ENCODE measurements at places on chromosomes 3 and 15.
A peak's percentile ranks its signal among the peaks of the same experiment; 100 is the strongest.

- no peak for DNase-seq
Measured at GRCh38 chr3:169264711-169265110, 398.8 kb downstream of the MECOM start.

DNA sequence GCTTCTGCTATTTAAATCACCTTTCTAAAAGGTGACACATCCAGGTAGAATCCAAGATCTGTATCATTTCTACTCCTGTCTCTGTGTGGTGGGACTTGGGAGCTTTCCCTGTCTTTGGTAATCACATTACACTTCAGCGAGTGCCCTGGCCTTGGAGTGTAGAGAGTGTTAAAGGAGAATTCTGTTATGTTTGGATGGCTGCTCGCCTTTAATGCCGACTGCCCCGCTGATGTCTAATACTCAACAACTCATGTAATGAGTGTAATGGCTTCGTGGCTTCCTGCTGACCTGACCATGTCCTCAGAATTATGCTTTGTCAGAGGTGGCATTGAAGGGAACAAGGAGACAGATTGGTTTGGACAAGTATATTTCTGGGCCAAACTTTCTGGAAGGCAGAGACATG lies 66.3 kb upstream of the LRTM1 start:
- DNase-seq, result no peak

DNA sequence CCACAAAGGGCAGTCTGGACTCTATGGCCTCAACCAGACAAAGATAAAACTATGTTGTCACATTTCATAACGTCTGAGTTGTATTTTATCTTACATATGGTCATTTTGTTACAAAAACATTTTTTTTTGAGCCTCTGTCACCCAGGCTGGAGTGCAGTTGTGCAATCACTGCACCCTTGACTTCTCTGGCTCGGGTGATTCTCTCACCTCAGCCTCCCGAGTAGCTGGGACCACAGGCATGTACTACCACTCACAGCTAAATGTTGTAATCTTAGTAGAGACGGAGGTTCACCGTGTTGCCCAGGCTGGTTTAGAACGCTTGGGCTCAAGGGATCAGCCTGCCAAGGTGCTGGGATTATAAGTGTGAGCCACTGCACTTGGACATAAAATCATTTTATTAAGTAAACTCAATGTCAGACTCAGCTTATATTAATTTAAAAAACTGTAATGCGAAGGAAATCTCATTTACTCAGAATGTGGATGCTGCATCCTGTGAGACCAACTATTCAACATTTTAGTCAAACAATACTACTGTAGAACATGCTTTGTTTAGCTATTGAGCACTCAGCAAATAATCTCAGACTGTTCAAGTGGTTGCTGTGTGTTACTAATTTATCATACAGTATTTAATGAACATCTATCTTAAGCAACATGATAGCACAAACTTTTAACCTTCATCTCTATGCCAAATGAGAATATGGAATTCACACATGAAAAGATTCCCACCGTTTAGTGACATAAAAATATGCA lies 209.2 kb downstream of the TBL1XR1 start:
- DNase-seq, result no peak

DNA sequence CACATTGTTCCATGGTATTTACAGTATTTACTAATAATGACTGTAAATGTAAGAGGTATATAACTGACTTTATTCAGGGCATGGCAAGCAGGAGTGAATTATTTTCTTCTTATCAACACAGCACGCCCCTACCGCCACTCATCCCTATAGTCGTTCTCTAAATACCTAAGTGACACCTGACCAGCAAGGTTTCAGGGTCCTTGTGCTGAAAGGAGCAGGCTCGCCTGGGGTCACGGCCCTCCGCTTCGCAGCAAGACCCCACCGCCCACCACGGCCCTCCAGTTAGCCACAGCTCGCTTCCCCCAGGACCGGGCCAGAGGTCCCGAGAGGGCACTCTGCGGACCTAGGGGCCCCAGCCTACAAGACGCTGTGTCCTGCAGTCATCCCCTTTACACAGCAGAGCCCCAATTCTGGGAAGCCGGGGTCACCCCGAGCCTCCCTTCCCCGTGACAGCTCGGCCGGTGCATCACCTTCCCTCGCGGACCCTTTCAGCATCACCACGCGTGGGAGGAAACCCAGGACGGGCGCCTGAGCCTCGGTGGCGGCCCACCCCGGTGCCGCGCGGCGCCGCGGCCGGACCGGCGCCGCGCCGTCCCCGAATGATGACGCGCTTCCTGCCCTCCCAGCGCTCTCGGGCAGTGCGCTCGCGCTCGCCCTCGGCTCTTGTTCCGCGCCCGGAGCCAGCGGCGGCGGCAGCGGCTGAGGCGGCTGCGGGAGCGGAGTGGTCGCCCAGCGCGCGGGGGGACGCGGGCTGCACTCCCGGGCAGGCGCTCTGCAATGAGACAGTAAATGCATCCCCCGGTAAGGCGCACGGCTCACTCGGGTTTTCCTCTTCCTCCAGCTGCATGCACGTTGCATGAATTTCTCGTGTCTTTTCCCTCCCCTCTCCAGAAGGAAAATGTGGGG lies 225.1 kb upstream of the C2CD4B start:
- DNase-seq, result peak; percentile 62

- no peak for DNase-seq
Measured at GRCh38 chr3:39329493-39329892, at the start of gene CCR8. TSS of gene CCR8 (plus strand) at chr3:39329709. CDS start at chr3:39332332, 2,623 bp downstream.

DNA sequence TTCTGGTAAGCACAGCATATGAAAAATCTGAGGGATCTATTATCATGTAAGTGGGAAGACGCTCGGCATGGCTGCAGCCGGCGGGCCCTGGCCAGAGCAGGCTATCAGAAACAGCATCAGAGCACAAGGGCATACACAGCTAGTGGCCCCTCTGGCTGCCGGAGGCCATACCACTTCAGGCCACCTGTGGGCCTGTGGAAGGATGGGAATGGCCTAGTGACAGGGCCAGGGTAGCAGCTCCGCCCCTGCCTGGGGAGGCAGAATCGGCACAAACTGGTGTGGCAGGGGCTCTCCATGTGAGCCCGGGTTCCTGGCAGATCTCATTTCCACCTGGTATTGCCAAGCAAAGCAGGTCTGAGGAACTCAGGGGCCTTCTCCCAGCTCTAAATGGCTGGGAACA lies 46.4 kb downstream of the SH3BP5 start:
- no peak for DNase-seq

- DNase-seq, result no peak
Measured at GRCh38 chr3:134198414-134198813, 52.2 kb downstream of the RYK start.

GRCh38 chr3:170007031-170007663 lies 30.6 kb upstream of the GPR160 start:
- peak; percentile 20 for DNase-seq

DNA sequence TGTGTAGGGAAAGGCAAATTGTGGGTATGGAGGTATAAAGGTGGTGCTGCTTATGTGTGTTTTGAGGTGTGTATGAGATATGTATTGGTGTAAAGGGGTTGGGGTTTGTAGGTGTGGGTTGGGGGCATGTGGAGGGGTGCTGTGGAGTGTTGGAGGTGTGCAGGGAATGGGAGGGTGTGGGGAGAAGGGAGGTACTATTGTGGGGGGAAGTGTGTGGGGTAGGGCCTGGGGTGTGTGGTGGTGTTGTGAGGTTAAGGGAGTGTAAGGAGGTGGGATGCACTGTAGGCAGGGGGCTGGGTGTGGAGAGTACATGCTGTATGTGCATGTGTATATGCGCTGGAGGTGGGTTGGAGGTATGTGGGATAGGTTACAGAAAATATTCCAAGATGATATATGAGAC lies 15.7 kb downstream of the CCDC12 start:
- DNase-seq, result no peak

Measured in activated T-helper 2 cell treated with anti-CD3 and anti-CD28 coated beads, Interferon-gamma antibody, Interleukin-2, Interleukin-4, amounts not matched to agents 10 μg/mL and 5 μg/mL and 100 μg/mL, durations not matched to agents 14 hours and 24 hours and 36 hours (primary cell).